Osteoblast (primary cell): ENCODE measurements at places on chromosomes 5 and 9. TPM values are rescaled to one million over a fixed set of nuclear protein-coding genes. Genes with fewer than 3 reads are reported as not detected.

The GRM6 gene
- total RNA-seq, result not detected in 2 replicates

The CREBRF gene
- 35.8 and 38.3 TPM in 2 replicates for total RNA-seq

The OMD gene
- 0.36 and 1.5 TPM in 2 replicates for total RNA-seq

The ENTREP1 gene
- total RNA-seq, result under 0.01 TPM in 2 replicates

The EIF4E1B gene
- not detected in 2 replicates for total RNA-seq

The MTAP gene
- 30.4 and 35.9 TPM in 2 replicates for total RNA-seq
